ENCODE measurements at places on chromosomes 12 and 14.
A peak's percentile ranks its signal among the peaks of the same experiment; 100 is the strongest.

GRCh38 chr12:64039281-64039871 lies 182.7 kb downstream of the KICS2 start:
- DNase-seq: no peak

- no peak for DNase-seq
Measured at GRCh38 chr12:108080363-108080762, 48.7 kb upstream of the WSCD2 start.

DNA sequence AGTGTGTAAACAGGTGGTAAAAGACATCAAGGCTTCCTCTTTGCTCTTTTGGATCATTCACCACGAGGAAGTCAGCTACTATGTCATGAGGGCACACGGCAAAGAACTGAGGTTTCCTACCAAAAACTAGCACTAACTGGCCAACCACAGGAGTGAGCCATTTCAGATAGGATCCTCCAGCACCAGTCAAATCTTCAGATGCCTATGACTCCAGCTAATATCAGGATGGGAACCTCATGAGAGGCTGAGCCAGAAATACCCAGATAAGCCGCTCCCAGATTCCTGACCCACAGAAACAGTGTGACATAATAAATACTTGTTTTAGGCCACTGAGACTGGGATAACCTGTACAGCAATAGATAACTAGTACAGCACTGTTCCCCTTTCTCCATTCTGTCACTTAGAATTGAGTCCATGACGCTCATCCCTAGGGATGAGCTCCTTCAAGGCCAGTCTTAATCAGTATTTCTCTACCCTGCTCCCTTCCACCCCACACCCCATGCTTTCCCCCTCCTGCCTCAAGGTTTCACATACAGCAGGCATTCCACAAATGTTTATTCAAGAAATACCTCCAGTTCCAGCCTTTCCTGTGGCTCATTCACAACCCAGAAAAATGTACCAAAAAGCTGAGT lies 68.4 kb downstream of the PPM1H start:
- no peak for DNase-seq

GRCh38 chr12:54352022-54352531 lies 12.2 kb downstream of the GPR84 start:
- DNase-seq: peak; percentile 63

DNA sequence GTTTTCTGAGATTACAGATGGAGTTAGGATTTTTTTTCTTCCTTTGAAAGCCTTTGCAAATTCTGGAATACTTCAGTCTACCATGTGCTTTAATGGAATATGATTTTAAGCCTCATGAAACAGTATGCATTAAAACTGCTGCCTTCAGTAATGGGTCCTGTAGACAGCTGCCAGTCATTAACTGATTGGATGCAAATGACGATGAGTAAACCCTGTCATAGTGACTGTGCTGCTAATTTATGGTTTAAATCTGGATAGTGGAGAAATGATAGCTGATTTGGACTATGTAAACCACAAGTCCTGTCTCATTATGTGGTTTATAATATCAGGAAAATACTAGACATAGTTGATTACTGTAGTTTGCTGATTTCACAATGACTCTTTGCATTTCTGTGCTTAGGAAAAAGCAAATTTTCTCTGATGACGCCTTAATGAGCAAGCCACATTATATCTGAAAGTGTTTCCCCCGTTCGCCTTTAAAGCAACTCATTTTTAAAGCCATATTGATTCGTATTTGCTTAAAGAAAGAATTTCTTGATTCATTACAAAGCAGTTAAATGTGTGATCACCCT lies 217.6 kb downstream of the TMTC2 start:
- DNase-seq: no peak

- DNase-seq: peak; percentile 71
Measured at GRCh38 chr12:56078931-56079722, 838 bp upstream of the ERBB3 start.

Measured in stimulated activated CD8-positive, alpha-beta memory T cell treated with anti-CD3 and anti-CD28 coated beads, Interleukin-4, amount 100 ng/mL, for 48 hours (primary cell).